T-helper 1 cell (primary cell): ENCODE measurements at places on chromosomes 7 and 10.

DNA sequence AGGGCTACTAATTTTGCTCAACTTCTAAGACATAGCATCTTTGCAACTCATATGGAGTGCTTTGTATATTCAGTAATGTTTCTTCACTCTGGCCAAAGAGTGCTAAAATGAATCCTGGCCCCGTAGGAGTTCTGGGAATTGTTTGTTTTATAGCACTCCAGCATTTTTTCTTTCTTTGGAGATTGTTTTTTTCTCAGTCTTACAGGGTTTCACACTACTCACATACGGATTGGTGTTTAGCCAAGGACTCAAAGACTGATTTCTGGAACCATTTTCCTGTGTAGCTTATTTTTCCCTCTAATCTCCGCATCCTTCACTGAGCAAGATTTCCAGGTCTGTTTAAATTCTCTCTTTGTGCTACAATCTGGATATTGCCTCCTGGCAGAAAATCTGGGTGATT, 6.4 kb downstream of the TAS2R41 start:
- DNase-seq = no peak

- no peak for DNase-seq
Observed at GRCh38 chr7:3559278-3559677, 258.2 kb downstream of the SDK1 start.

- DNase-seq = no peak
Observed at GRCh38 chr7:100059251-100059739, 9.7 kb downstream of the ZSCAN21 start.

- no peak for DNase-seq
Observed at GRCh38 chr10:35822316-35822715, 180.2 kb upstream of the FZD8 start.

DNA sequence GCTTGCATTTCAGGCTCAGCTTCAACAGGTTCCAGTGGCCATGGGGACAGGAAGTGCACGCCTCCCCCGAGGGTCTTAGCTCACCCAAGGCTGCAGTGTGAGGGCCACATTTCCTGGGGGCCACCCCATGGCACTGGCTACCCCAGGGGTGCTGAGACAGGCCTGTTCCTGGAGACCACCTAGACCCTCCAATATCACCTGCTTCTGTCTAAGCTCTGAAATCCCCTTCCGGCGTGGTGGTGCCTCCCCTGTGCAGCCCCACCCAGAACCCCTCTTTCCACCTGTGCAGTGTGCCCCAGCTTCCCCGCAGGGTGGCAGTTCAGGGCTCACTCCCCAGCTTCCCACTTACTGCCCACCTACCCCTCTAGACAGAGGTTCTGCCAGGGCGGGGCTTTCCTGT, 83.1 kb downstream of the ADARB2 start:
- DNase-seq = no peak

GRCh38 chr7:47837826-47838225, 110.4 kb downstream of the PKD1L1 start:
- no peak for DNase-seq

DNA sequence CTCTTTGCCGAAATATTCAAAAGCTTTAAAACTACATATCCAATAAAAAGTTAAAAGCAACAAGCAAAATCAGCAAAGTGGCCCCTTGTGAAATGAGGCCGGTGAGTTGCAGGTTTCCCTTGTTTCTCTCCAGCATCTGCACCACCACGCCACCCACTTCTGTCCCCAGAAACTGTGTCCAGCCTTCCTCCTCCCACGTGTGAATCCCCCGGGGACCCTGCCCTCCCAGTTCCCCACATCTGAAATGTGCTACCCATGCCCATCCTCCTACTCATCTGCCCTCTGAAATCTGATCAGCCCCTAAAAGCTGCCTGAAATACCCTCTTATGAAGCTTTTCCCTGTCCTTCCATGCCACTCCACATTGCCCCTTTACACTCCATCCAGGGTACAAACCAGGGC, 3.8 kb downstream of the ALOX5 start:
- DNase-seq = no peak

- no peak for DNase-seq
Observed at GRCh38 chr10:21927631-21928353, 75.7 kb downstream of the DNAJC1 start.

- DNase-seq = no peak
Observed at GRCh38 chr7:5850944-5851343, 29.7 kb upstream of the OCM start.

GRCh38 chr10:88097536-88097935, 234.1 kb downstream of the PTEN start:
- DNase-seq = no peak

DNA sequence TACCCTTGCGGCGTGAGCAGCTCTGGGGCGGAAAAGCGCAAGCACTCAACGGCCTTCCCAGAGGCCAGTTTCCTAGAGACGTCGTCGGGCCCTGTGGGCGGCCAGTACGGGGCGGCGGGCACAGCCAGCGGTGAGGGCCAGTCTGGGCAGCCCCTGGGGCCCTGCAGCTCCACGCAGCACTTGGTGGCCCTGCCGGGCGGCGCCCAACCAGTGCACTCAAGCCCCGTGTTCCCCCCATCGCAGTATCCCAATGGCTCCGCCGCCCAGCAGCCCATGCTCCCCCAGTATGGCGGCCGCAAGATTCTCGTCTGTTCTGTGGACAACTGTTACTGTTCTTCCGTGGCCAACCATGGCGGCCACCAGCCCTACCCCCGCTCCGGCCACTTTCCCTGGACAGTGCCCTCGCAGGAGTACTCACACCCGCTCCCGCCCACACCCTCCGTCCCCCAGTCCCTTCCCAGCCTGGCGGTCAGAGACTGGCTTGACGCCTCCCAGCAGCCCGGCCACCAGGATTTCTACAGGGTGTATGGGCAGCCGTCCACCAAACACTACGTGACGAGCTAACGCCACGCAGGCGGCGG, 12.6 kb downstream of the TRIM8 start:
- DNase-seq = no peak

DNA sequence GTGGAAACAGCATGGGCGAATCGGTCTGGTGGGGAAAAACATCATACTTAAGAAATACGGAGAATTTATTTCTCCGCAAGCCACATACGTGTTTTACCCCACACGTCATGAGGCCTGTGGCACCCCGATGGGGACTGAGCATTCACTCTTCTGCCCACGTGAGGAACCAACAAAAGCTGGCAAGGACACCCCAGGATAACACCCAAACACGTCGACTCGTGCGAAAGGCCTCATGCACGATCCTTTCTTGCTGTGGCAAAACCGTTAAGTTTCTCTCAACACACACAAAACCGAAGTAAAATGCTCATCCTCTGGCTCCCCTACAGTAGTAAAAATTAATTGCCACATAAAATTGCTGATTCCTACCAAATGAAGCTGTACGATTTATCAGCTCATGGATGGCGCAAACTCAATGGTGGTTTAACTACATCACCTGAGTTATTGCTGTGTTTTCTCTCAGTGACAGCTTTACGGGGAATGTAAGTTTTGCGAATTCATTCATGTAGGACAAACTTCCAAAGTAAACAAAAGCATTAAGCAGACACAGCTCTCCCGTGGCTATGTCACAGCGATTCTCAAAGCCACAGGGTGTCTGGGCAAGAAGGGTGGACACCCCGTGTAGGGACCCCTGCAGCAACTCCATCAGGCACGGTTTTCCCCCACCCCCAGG, 97.0 kb downstream of the CTBP2 start:
- DNase-seq = no peak

DNA sequence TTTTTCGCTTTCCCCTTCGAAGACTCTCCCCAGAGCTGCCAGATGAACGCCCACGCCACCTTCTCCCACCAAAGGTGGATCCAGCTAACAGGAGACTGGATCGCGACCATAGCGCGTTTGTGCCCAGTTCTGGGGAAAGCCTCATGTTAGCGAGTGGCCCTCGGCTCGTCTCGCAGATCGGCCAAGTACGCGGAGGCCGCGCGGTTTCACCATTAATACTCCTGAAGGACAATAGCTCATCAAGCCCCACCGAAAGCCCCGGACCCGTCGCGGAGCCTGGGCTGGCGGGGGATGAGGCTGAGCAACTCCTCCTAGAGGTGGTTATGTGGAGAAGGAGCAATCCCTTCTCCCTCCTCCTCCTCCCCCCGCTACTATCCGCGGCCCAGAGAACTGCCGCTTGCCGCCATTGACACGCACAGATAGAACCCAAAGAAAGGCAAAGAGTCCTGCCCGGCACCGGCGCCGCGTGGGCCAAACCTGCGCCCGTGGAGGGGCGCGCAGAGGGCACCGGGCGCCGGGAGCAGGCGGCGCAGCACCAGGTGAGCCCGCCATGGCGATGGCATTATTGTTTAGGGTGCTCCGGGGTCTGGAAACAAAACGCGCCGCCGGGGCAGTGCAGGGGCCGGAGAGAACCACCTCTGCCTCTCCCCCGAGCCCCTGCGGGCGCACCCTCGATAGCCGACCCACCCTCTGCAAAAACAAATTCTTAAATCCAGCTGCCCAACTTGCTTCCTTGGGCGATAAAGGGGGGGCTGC, at the start of gene MACROH2A2:
Gene MACROH2A2 (plus strand): TSS at position 385 of the 756 bp plus-strand sequence. CDS start 22,813 bp downstream, outside the sequence.
- DNase-seq = no peak

- DNase-seq = no peak
Observed at GRCh38 chr10:86182595-86182994, 184.0 kb downstream of the GRID1 start.

GRCh38 chr7:14184292-14184864, 194.9 kb upstream of the ETV1 start:
- no peak for DNase-seq

DNA sequence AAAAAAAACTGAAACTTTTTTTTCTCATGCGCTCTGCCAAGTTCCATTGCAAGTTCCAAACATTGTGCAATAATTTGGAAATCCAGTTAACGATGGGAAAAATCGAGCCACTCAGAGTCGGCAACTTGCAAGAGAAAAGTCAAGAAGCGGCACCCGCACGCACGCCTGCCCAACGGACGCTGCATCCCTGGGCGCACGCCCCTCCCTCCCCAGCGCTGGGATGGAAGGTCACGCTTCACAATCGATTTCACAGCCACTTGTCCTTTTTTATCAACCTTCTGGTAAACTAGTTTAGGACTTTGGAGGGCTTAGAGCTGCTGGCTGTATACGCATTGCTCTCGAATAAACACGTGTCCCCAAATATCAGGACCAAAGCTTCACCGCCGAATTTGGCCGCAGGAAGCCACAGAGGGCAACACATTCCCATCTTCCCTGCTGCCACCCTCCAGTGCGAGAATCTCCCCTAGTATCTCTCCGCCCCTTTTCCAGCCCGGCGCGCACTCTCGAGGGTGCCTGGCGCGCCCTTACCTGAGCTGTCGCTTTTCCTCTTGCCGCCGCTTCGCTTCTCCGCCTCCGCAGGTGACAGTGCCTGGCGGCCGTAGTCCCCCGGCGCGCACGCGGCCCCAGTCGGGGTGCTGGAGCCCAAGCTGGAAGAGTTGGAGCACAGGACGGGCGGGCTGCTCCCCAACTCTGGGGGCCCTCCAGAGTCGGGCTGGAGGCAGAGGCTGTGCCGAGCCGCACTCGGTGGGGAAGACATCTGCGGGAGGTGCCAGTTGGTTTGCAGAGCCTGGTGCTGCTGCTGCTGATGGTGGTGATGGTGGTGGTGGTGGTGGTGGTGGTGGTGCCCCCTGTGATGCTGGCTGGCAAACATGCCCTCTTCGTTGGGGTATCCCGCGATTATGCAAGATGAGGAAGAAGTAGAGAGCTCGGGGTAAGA, 857 bp downstream of the MEOX2 start:
- DNase-seq = no peak

- DNase-seq = no peak
Observed at GRCh38 chr10:90141791-90142190, 440.4 kb downstream of the KIF20B start.

DNA sequence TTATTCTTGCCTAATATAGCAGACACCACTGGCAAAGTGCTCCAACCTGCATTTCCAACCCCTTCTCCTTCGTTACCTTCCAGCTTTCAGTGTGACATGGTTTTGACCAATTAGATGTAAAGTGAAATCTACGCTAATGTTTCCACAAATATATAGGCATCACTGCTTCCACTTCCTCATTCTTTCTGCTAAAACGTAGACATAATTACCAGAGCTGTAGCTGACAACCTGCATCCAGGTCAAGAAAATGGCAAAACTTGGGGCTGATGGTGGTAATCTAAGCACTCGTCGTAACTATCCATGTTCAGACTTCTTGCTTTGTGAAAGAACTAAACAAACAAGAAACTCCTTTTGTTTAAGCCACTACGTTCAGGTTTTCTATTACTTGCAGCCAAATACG, 41.8 kb upstream of the COL1A2 start:
- no peak for DNase-seq

- DNase-seq = no peak
Observed at GRCh38 chr7:50681432-50682045, 101.2 kb downstream of the GRB10 start.

GRCh38 chr10:64346389-64346788, 825.2 kb downstream of the REEP3 start:
- DNase-seq = no peak

- DNase-seq = no peak
Observed at GRCh38 chr7:10934292-10934691, 39.4 kb upstream of the PHF14 start.

DNA sequence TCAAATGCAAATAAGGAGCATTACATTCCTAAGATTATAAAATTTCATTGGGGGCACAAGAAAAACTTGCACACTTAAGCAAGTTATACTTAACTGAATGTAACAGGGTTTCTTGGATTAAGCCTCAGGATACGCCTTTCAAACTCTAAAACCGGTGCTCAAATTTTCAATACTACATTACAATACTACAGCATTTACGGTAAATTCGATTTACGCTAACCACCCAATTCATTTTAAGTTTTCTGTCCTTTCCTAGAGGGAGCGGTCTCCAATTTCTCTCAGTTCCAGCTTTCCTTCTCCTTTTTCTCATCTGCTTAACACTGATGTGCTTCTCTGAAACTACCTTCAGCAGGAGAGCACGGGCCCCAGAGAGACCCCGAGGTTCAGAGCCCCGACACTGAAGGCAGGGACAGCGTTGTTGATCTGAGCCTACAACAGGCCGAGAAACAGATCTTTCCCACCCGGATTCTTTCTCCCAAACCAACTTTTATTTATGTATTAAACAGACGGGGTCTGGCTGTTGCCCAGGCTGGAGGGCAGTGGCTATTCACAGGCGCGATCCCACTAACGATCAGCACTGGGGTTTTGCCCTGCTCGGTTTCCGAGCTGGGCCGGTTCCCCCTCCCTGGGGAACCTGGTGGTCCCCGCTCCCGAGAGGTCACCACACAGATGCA, 798 bp downstream of the ZNF425 start:
- no peak for DNase-seq

- no peak for DNase-seq
Observed at GRCh38 chr10:124416733-124417132, 2.0 kb downstream of the OAT start.

GRCh38 chr10:125340903-125341302, 180.5 kb upstream of the CTBP2 start:
- DNase-seq = no peak

DNA sequence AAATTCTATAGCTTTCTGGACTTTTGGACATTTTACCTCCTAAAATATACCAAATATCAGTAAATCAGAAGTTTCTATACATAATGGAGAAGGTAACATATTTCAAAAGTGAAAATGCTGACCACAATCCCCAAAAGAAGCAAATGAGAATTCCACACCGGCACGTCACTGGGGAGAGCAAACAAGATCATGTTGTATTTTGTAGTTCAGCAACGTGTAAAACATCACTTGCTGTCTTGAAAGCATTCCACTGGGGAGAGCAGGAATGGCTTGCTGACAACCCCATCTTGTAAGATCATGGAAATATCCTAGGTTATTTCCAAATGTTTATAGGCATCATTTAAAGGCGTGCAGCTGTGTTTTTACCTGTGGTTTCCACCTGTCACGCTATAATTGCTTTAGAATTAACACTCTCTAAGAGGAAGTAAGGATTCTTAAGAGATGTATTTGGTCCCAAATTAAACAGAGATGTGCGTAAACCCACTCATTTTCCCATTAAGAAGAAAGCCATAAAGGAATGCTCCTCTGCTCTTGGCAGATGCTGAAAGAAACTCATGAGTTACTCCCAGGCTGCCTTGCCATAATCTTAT, 397.1 kb upstream of the POT1 start:
- DNase-seq = no peak

GRCh38 chr7:139739863-139740597, 37.8 kb downstream of the HIPK2 start:
- DNase-seq = no peak
